Renal cortex interstitium (tissue), 15 donors: ENCODE measurements at places on chromosomes 1 and 21. TPM values are rescaled to one million over a fixed set of nuclear protein-coding genes. Genes with fewer than 3 reads are reported as not detected.

- no peak for DNase-seq
Observed at GRCh38 chr1:233614173-233614742, 352 bp downstream of the KCNK1 start.

DNA sequence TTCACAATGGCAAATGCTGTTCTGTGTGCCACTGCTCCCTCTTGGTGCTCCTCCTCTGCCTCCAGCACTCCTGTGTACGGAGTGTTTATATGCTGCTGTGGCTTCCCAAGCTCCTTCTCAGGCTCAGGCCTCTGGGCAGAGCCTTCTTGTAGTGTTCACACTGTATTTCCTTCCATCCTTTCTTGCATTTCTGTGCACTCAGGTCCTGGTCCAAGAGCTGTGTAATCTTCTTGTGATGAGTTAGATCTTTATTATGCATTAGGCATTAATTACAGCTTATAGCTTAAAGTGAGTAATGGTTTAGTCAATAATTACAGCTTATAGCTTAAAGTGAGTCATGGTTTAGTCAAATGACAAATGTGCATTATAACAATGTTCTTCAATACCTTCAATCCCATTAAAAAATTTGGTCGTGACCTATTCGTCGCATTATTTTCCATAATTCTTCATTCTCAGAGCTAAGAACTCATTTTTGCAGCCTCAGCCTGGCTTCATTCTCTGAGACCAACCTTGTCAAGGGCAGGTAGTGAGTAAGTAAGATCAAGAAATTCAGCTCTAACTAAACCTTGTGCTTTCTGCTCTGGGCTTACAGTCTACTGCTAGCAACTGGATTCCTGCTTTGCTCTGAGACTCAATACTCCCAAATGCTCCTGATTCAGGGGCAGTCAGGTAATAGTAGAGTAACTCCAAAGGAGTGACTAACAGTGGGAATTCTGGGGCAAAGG, 154.5 kb upstream of the SPAG17 start:
- no peak for DNase-seq

OR2AJ1 gene
- polyA plus RNA-seq = not detected

RAVER2 gene
- polyA plus RNA-seq = 25.5 TPM

DNA sequence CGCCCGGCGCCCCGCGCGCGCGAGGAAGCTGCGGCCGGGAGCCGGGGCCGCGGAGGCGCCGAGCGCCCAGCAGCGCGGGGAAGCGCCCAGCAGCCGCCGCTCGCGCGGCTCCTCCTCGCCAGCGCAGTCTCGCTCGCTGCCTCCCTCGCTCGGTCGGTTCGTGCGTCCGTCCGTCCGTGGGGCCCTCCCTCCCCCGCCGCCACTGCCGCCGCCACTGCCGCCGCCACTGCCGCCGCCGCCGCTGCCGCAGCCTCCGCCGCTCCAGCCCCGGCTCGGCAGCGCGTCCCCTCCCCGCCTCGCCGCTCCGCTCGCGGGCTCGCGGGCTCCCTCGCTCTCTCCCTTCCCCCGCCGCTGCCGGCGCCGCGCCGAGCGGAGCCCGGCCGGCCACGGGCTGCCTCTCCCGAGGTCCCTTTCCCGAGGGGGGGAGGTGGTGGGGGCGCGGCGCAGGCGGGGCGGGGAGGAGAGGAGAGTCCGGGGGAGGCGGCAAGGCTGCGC, at the start of gene KCND3:
KCND3 (minus strand) TSS at position 138 of the 495 bp plus-strand sequence.
- DNase-seq = peak; percentile 39

AMY1A gene
- polyA plus RNA-seq = not detected

LCE1B gene
- not detected for polyA plus RNA-seq

GRCh38 chr1:48036710-48037355, 39.6 kb upstream of the TRABD2B start:
- DNase-seq = no peak

TRIM17 gene
- 9.4 TPM for polyA plus RNA-seq

- DNase-seq = no peak
Observed at GRCh38 chr1:198449261-198449660, 91.2 kb downstream of the ATP6V1G3 start.

DNA sequence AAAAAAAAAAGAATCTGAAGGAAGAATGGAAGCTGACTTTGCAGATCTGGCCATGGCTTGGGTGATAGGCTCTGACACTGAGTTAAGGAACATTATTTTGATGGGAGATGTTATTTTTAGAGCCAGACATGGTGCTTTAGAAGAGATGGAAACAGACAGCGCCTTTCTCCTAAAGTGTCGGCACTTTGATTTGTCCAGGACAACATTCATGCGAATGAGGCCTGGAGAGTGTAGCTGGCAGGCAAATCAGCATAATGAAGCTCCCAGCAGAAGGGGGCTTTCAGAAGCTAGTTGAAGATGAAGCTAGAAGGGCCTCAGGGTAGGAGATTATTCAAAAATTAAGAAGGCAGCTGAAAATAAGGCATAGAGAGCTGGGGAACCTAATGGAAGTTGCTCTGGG, 397.7 kb downstream of the RWDD3 start:
- no peak for DNase-seq

FAM151A gene
- 38.1 TPM for polyA plus RNA-seq

NDUFS5 gene
- 238 TPM for polyA plus RNA-seq

- no peak for DNase-seq
Observed at GRCh38 chr1:173440430-173440829, 36.7 kb upstream of the PRDX6 start.
